A549 treated with RU486 at 1 μM for 4 hours (cell line): ENCODE measurements at places on chromosomes 2 and 18. TPM values are rescaled to one million over a fixed set of nuclear protein-coding genes. Genes with fewer than 3 reads are reported as not detected.

Gene ALPP
- 0.42 to 0.58 TPM (median 0.47 TPM) in 5 replicates for total RNA-seq

Gene SH3RF3
- 0.25 to 0.52 TPM (median 0.38 TPM) in 5 replicates for total RNA-seq

Gene CFAP210
- 0.30 to 0.64 TPM (median 0.37 TPM) in 5 replicates for total RNA-seq

Gene EFHD1
- total RNA-seq: 1.8 to 2.4 TPM (median 1.9 TPM) in 5 replicates

Gene KIF1A
- total RNA-seq: 0.56 to 0.75 TPM (median 0.66 TPM) in 5 replicates

Gene MTIF2
- total RNA-seq: 37.5 to 48.5 TPM (median 40.0 TPM) in 5 replicates

Gene MOB4
- 7.3 to 38.8 TPM (median 28.8 TPM) in 5 replicates for total RNA-seq

Gene KIAA1328
- 1.2 to 1.7 TPM (median 1.7 TPM) in 5 replicates for total RNA-seq

Gene LRRC30
- not detected in 5 replicates for total RNA-seq

Gene QPCT
- 17.2 to 23.1 TPM (median 18.9 TPM) in 5 replicates for total RNA-seq

Gene DYNAP
- not detected in 5 replicates for total RNA-seq

Gene TMEM17
- 3.3 to 5.7 TPM (median 5.4 TPM) in 5 replicates for total RNA-seq

Gene SFTPB
- total RNA-seq: 0.09 to 0.37 TPM (median 0.12 TPM) in 4 of 5 replicates, not detected in the other

Gene PLGLB1
- total RNA-seq: 0.37 to 1.5 TPM (median 0.84 TPM) in 5 replicates

Gene REG1B
- not detected in 5 replicates for total RNA-seq

Gene CCDC85A
- 0.10 to 0.13 TPM (median 0.12 TPM) in 5 replicates for total RNA-seq

Gene KCMF1
- total RNA-seq: 89.1 to 98.8 TPM (median 90.1 TPM) in 5 replicates

Gene ABCG5
- total RNA-seq: not detected in 5 replicates

Gene TNFAIP6
- 1.3 to 2.0 TPM (median 1.7 TPM) in 5 replicates for total RNA-seq

Gene CHRNG
- not detected in 5 replicates for total RNA-seq

Gene MOGAT1
- total RNA-seq: not detected in 5 replicates

Gene SPOPL
- 6.5 to 10.3 TPM (median 8.6 TPM) in 5 replicates for total RNA-seq

Gene CTDP1
- 13.3 to 17.6 TPM (median 16.7 TPM) in 5 replicates for total RNA-seq

Gene ECEL1
- total RNA-seq: 0.19 to 0.74 TPM (median 0.23 TPM) in 5 replicates

Gene FBXO36
- total RNA-seq: 0.93 to 1.8 TPM (median 1.2 TPM) in 5 replicates

Gene DTNA
- total RNA-seq: 0.14 to 0.39 TPM (median 0.17 TPM) in 4 of 5 replicates, not detected in the other

Gene RBFA
- 29.6 to 31.1 TPM (median 30.4 TPM) in 5 replicates for total RNA-seq

Gene HOXD1
- total RNA-seq: 0.12 to 0.44 TPM (median 0.21 TPM) in 5 replicates

Gene CDH20
- not detected in 5 replicates for total RNA-seq

Gene CFAP221
- total RNA-seq: 0.19 to 0.72 TPM (median 0.32 TPM) in 4 of 5 replicates, not detected in the other

Gene MOCOS
- total RNA-seq: 2.6 to 3.6 TPM (median 2.7 TPM) in 5 replicates

Gene NGEF
- total RNA-seq: 15.4 to 20.7 TPM (median 16.8 TPM) in 5 replicates

Gene ACMSD
- total RNA-seq: not detected in 5 replicates

Gene STAMBP
- 41.9 to 53.9 TPM (median 50.5 TPM) in 5 replicates for total RNA-seq

Gene KIF5C
- 0.16 to 0.42 TPM (median 0.35 TPM) in 5 replicates for total RNA-seq

Gene DGUOK
- total RNA-seq: 147 to 170 TPM (median 148 TPM) in 5 replicates

Gene PTPRN
- total RNA-seq: 0.87 to 2.0 TPM (median 1.3 TPM) in 5 replicates

Gene IL36RN
- total RNA-seq: 0.06 to 0.59 TPM (median 0.08 TPM) in 4 of 5 replicates, not detected in the other

Gene FAM117B
- total RNA-seq: 1.5 to 2.8 TPM (median 2.3 TPM) in 5 replicates

Gene ADCY3
- total RNA-seq: 68.6 to 82.8 TPM (median 76.2 TPM) in 5 replicates

Gene MCEE
- total RNA-seq: 9.7 to 14.7 TPM (median 12.2 TPM) in 5 replicates

Gene HOXD13
- 0.15 to 0.29 TPM (median 0.16 TPM) in 5 replicates for total RNA-seq

Gene CKAP2L
- 8.6 to 19.4 TPM (median 14.2 TPM) in 5 replicates for total RNA-seq

Gene FAM228A
- total RNA-seq: not detected in 5 replicates

Gene SERTAD2
- total RNA-seq: 12.4 to 16.8 TPM (median 15.3 TPM) in 5 replicates

Gene GYPC
- not detected in 5 replicates for total RNA-seq

Gene METTL21A
- total RNA-seq: 24.9 to 33.9 TPM (median 31.5 TPM) in 5 replicates

Gene RAB17
- 0.15 to 1.1 TPM (median 0.34 TPM) in 5 replicates for total RNA-seq

Gene ACADL
- total RNA-seq: 0.09 to 0.18 TPM in 2 of 5 replicates, not detected in the others
